Fibroblast of upper back skin (primary cell): ENCODE measurements at places on chromosomes 7 and 10.

DNA sequence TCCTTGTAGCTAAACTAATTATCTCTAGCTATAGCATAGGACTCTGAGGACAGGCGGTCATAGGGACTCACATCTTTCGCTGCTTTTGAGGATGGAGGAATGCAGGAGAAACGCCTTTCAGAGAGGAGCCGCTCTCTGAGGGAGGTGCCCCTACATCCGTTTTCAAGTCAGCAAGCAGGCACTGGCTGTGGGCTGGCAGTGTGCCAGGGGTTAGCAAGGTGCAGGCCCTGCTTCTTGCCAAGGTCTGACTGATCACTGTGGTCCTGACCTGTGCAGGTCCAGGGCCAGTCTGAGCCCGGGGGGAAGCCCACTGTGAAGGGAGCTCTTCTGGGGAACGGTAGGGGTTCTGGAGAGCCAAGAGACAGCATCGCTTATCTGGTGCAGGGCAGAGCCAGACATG lies 89.4 kb downstream of the SH3PXD2A start:
- DNase-seq = no peak

DNA sequence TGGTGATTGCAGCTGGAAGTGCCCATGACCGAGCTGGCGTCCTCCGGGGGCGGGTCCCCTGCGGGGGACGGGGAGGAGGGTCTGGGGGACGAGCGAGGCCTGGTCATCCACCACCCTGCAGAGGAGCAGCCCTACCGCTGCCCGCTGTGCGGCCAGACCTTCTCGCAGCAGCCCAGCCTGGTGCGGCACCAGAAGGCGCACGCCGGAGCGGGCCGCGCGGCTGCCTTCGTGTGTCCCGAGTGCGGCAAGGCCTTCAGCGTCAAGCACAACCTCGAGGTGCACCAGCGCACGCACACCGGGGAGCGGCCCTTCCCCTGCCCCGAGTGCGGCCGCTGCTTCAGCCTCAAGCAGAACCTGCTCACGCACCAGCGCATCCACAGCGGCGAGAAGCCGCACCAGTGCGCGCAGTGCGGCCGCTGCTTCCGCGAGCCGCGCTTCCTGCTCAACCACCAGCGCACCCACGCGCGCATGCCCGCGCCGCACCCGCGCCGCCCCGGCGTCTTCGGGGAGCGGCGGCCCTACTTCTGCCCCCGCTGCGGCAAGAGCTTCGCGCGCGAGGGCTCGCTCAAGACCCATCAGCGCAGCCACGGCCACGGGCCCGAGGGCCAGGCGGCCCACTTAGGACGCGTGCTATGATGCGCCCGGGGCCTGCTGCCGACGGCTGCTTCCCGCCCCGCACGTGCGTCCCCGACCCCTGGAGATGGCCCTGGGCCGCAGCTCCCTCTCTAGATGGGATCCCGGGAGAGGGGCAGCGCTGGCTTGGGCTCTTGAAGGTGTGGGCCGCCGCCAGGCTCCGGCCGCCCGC lies 28.7 kb downstream of the ZNF775 start:
- DNase-seq = no peak

DNA sequence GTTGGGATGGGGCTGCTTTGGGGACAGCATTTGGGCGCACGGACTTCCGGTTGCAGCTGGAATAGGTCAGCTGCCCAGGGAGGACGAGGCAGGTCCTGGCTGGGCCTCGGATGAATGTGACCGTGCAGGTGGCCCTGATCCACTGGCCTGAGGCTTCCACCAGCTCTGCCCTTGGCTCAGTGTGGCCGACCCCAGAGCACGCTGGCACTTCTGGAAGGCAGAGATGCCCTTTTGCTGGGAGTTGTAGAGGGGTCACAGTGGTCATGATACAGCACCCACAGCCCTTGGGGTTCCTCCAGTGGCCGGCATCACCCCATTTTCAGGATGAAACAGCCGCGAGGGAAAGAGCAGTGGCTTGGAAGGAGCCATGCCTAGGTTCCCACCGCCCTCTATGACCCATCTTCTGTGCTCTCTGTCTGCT lies 19.0 kb downstream of the ADCY1 start:
- no peak for DNase-seq

GRCh38 chr10:73931767-73932619 lies 21.1 kb downstream of the PLAU start:
- no peak for DNase-seq

- DNase-seq = no peak
Observed at GRCh38 chr7:131108212-131108940, 219.3 kb upstream of the MKLN1 start.

- no peak for DNase-seq
Observed at GRCh38 chr10:78903341-78903940, 165.3 kb upstream of the ZMIZ1 start.

DNA sequence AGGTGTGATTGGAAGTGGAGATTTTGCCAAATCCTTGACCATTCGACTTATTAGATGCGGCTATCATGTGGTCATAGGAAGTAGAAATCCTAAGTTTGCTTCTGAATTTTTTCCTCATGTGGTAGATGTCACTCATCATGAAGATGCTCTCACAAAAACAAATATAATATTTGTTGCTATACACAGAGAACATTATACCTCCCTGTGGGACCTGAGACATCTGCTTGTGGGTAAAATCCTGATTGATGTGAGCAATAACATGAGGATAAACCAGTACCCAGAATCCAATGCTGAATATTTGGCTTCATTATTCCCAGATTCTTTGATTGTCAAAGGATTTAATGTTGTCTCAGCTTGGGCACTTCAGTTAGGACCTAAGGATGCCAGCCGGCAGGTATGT lies 13.6 kb downstream of the STEAP2 start:
- DNase-seq = no peak

- DNase-seq = no peak
Observed at GRCh38 chr7:99030457-99030856, 113.5 kb downstream of the SMURF1 start.

DNA sequence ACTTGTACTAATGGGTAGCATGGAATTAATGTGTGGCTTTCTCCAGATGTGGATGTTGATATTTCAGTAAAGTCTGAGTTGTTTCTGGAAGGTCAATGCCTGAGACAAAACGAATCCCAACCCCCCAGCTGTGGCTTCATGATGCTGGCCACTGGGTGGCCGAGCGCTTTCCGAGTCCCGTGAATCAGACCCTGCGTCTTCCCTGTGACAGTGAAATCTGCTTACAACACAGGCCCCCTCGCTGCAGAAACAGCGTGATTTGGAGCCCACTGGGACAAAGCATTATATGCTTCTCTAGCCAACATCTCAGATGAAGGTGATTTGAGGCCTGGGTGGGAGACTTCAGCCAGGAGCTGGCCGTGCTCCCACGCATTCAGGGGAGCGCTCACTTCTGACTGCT lies 124.7 kb downstream of the WDR37 start:
- no peak for DNase-seq

- no peak for DNase-seq
Observed at GRCh38 chr7:23213755-23214154, 31.9 kb downstream of the NUP42 start.

GRCh38 chr7:25187932-25188331 lies 40.4 kb downstream of the NPVF start:
- DNase-seq = no peak

DNA sequence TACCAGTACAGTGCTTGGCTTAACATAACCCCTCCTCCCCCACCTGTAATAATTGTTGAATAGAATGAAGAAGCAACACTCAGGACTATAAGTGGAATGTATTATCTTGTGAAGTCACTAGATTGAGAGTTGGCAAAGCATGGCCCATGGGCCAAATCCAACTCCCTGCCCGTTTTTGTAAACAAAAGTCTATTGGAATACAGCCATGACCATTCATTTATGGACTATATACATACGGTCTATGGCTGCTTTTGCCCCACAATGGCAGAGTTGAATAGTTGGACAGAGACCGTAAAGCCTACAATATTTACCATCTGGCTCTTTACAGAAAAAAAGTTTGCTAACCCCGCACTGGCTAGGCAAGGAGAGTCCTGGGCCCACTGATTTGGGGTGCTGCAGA lies 48.1 kb upstream of the CYCS start:
- no peak for DNase-seq

GRCh38 chr10:34480345-34480744 lies 334.8 kb downstream of the PARD3 start:
- no peak for DNase-seq

DNA sequence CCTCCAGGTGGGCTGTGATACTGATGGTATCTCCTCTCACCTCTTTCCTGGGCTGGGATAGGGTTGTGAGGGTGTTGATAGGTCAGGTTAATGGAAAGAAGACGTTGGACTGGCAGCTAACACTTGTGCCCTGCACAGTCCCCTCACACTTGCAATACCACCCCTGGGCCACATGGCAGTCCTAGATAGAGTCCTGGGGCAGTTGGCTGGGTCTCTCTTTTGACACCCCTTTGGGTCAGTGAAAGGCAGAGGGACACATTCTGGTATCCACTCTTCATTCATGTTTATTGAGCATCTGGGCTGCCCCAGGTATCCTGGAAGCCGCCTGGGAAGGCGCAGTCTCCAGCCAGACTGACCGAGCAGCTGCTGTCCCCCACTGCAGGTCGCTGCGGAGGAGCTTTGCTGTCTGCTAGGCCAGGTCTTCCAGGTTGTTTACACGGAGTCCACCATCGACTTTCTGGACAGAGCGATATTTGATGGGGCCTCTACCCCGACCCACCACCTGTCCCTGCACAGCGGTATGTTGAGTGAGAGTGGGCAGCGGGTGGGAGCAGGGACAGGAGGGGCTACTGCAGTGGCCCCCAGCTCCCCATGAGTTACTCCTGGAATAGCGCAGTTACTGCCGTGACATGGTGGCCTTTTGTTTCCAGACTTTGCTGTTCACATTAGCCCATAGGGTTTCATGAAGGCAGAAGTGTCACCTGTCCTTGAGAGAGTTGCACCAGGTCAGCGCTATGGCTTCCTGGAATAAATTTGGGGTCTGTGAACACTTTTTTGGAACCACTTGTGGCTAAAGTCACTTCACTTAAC lies 19.1 kb downstream of the NACAD start:
- no peak for DNase-seq

DNA sequence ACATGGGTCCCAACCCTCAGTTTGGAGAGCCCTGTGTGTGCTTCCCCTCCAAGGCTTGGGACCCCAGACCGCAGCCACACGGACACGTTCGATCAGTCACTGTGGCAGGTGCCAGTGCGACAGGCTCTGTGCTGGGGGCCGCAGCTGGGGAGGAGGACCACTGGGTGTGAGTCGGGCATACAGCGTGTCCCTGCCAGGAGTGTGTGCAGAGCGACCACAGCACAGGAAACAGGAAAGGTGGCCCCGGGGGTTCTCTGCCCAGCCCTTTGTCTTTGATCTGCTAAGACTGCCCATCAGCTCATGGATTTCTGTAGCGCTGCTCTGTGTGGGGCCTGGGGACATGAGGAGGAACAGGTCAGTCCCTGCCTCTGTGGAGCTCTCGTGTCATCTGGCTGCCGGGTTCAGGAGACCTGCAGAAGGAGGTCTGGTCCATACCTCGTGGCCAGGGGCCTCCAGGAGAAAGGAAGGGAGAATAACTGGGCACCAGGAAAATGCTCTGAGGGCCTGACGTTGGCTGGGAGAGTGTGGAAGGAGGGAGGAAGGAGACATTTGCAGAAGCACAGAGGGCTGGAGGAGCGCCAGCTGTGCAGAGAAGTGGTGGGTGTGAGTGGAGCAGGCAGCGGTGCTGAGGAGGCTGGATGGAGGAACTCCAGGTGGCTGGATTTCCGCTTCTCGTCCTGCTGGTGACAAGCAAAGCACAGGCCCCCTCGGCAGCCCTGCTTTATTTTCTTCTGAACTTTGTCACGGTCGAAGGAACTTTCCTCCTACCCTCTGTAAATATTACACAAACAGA lies 4.1 kb downstream of the NUDT1 start:
- DNase-seq = no peak

DNA sequence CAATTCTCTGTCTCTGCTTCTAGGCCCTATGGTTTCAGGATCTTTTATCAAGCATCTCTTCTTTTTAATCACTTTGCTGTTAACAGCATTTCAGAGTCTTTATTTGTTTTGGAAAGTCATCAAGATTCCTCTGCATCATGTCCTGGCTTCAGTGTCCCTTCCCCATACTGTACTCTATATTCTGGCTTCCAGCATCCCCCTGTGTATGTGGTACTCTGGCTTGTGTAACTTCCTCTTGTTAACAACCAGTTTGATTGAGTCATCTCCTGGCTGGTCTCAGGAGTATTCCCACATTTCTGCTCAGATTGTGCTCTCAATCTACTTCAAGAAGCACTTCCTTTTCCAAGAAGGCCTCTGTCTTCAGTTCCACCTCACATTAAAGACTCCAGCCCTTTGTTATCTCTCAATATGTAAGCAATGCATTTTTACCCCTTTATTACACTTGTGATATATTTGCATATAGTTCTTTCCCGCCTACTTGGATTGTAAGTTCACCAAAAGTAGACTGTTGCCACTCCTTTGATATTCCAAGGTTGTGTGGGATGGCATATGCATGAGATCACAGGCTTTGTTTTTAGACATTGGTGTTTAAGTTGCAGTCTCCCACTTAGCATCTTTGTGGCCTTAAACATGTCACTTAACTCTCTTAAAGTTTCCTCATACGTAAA lies 15.1 kb upstream of the ATE1 start:
- DNase-seq = peak; percentile 95

DNA sequence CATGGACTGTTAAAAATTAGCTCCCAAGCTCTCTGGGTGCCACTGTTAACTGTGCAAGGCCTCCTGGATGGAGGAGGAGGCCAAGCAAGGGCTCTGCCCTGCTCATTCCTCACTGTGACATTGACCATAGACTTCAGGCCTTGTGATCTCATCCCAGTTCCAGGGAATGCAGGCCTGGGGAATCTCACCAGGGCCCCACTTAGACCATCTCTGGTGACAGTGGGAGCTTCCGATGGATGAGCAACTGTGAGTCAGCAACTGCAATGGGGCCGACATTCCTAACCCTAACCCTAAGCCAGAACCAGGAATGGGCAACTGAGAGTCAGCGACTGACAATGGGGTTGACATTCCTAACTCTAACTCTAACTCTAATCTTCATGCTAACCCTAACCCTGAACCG lies 50.4 kb upstream of the MSMB start:
- DNase-seq = peak; percentile 12

DNA sequence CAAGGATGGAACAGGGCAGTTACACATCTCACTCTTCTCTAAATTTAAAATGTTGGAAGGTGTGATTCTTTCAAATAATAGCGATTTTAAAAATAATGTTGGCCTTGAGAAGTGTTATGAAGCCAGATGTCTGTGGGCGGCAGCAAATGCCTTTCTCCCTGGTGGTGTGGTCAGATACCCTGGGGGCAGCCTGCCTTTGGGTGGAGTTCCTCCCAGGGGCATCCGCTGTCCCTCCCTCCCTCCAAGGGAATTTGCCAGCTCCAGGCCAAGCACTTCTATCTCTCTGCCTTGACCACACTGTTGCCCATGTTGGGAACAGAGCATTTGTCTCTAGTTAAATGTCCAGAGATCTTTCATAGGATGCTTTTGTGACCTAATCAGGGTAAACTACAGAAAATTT lies 121.4 kb downstream of the POU6F2 start:
- no peak for DNase-seq

GRCh38 chr7:113804475-113805095 lies 114.2 kb downstream of the PPP1R3A start:
- DNase-seq = no peak

- DNase-seq = peak; percentile 24
Observed at GRCh38 chr10:71763352-71764127, 9.8 kb downstream of the VSIR start.

DNA sequence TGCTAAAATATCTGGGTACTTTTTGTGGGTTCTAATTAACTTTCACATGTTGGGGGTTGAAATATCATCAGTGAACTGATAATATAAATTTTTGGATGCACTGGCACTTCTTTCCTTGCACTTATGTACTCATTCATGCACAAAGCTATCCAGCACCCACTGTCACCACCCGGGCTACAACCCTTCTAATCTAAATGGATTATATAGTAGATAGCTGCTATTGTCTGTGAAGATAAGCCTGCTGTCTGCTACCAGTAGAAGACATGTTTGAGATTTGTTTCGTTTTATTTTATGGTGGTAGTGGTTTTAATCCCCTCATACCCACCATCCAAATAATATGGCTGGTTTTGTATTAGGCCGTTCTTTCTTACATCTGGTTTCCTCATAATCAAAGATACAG lies 353.5 kb upstream of the LRGUK start:
- DNase-seq = no peak
